ENCODE measurements at places on chromosomes 6 and 20.

- no peak for DNase-seq
Observed at GRCh38 chr6:158480989-158481388, 78.9 kb upstream of the TMEM181 start.

- DNase-seq = no peak
Observed at GRCh38 chr6:153130515-153131036, 506 bp downstream of the RGS17 start.

DNA sequence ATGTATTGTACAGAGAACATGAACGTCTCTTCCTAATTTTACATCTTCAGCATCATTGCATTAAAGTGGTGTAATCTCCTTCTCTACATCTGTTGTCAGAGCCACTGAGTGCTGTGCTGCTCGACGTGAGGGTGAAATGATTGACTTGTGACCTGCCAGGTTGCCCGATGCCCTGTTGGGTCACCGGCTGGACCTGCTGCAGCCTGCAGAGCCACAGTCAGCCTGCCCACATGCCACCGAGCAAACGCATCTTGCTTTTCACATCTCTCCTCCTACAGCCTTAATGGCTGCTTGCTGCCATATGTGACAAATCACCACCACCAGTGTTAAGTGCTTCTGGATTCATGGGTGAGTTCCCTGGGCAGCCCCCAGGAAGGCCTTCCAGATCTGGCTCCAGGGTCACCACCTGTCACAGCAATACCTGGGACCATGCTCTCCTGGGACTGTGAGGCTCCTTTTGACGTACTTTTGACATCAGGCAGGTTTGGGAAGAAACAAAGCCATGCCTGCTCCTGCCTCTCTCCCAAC is 80.3 kb downstream of the ASXL1 start:
- no peak for DNase-seq

DNA sequence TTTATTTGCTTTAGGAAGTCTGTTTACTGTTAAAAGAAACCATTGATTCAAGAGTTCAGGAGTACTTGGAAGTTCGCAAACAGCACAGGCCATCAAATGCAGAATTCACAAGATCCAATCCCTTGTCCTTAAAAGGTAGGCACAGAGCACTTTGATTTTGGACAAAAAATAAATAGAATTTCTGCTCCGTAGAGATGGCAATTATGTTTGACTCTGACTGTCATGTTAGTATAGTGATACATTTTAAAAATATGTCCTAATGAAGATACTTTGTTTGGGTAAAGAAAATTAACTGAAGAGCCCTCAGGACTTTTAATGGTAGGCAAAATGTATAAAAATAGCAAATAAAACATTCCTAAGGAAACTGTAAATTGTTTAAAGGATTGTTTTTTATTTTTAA is 113.1 kb downstream of the JAG1 start:
- DNase-seq = no peak

Measured in IMR-90 (cell line).